NCI-H1092 (cell line): ENCODE measurements at places on chromosomes 4 and X.

DNA sequence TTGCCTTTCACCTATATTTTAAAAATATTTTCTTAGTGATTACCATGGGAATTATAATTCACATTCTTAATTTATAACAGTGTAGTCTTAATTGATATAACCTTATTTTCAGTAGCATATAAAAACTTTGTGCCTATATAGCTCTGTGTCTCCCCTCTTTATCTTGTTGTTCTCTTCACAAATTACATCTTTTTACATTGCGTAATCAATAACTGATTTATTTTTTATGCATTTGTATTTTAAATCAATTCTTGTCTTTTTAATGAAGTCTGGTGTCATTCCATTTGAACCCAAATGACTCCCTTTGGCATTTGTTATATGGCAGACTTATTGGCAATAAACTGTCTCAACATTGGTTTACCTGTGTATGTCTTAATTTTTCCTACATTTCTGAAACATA is 137.0 kb downstream of the SH3BGRL start:
- no peak for DNase-seq

DNA sequence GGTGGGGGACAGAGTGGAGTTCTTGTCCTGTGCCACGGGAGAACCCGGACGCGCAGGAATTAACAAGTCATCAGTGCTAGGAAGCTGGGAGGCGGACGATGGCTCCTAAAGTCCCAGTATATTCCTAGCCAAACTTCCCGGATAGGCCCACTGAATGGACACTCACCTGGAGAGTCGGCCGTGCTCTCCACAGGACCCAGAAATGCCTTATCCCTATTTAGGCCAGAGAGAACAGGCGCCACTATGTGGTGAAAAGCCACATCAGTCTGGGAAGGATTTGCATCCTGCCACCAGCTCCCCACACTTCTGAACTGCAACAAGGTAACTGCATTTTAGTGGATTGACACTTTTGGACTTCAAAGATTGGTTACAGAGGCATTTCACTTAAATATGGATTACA is 1.1 kb downstream of the CFAP299 start:
- DNase-seq: no peak

DNA sequence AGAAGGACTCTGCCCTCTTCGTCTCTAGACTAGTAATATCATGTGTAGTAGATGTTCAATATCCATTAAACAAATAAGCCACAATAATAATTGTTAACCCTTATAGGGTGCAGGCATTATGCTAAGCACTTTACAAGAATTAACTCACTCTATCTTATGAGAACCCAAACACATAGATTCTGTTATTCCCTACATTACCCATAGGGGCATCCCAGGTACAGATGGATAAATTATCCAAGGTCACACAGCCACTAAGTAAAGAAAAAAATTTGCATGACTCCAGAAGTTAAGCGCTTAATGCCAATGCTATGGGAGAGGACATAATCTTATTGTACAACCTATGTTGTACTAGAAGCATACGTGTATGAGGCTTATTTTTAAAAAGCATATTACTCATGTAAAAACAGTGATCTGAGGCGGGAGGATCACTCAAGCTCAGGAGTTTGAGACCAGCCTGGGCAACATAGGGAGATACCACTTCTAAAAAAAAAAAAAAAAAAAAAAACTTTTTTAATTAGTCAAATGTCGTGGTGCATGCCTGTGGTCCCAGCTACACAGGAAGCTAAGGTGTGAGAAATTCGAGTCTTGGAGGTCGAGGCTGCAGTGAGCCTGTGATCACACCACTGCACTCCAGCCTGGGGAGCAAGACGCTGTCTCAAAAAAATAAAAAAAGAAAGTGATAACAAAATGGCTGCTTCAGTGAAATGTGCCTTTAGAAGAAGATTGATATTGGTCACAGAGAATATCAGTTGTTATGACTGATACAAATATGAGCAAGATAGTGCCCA is 13.6 kb downstream of the LDB2 start:
- no peak for DNase-seq

DNA sequence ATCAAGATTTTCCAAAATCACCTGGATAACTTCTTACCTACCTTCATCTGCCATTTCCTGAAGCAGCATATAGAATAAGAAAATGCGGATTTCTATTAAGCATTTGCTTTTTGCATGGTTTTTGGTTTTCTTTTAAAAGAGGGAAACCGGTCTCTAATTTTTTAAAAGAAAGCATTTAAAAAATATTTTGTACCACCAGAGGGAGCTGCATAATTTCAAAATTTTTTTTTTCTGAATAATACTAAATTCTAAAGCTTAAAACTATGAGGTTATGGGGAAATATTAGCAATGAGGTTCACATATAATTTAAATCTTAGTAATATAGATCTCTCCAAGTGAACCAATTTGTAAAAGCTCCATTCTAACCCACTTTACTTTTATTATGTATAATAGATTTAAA is 137.7 kb upstream of the TENT5D start:
- no peak for DNase-seq

GRCh38 chr4:165328101-165328425 is 594 bp downstream of the MSMO1 start:
- DNase-seq: no peak

DNA sequence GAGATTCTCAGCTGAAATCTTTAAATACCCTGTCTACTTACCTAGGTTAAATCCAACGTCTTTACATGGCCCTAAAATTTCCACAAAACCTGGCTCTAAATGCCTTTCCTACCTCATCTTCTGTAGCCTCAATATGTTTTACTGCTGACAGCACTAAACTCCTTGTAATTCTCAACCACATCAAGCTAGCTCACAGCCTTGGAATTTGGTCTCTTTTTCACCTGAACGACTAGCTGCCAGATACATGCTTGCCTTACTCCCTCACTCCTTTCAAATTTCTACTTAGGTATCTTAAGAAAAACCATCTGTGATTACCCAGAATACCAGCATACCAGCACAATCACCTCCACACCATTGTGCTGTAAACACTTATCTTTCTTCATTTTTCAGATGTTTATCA is 635.6 kb upstream of the PCDH10 start:
- DNase-seq: no peak

DNA sequence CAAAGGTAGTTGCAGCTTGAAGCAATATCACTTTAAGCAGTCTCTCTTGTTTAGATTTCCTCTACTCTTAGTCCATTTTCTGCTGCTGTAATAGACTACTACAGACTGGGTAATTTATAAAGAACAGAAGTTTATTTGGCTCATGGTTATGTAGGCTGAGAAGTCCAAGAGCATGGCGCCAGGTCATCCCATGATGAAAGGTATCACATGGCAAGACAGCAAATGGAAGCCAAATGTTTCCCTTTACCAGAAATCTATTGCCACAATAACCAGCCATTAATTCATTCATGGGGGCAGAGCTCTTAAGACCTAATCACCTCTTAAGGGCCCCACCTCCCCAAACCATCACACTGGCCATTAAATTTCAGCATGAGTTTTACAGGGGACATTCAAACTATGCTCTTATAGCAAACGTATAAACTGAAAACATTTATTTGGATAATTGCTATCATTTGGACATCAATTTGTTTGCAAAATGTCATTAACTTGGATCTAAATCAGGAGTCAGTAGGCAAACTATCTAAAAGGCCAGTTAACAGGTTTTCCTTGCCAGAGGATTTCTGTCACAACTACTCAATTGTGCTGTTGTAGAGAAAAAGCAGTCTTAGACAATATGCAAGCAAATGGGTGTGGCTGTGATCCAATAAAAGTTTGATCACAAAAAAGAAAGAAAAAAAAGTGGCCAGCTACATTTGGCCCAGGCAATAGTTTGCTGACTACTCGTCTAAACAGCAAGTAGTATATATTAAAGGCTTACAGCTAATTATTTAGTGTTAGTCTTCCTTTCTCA is 75.7 kb upstream of the GUCY1A1 start:
- DNase-seq: no peak

DNA sequence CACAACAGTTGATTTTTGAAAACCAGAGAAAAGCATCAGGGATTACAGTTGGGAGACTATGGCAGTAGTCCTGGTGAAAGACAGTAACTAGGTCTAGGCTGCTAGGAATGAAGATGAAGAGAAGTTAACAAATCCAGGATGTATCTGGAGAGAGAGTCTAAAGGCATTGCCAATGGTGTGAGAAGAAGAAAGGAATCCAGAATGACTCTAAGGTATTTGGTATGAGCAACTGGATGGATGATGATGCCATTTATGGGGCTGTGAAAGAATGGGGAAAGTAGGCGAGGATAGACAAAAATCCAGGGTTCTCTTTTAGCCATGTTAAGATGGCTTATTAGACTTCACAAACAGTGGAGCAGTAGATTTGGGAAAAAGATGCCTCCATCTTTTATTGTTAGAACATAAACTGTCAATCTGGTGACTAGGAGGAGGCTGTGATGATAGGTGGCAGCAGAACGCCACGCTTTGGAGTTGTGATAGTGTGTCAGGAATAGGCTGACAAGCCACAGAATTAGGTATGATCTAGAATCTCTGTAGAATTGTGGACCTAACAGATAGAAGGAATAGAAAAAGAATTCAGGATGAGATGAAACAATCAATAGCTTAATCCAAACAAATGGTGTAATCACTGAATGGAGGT is 27.3 kb upstream of the JADE1 start:
- no peak for DNase-seq

DNA sequence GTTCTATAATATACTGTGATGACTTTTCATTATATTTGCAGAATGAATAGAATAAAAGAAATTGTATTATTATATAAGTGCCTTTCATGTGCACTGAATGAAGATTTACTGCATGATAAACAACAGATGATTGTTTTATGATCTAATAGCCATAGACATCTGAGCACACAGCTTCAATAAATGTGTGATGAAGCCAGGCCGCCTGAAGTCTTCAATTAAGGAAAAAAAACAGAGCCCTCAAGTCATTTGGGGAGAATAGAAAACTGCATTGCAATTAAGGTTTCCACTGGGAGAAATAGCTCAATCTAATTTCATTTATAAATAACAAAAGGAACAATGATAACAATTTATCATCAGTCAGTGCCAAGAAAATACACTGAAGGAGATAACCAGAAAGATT is 955.2 kb downstream of the FSTL5 start:
- DNase-seq: no peak

GRCh38 chrX:37879692-37880091 is 32.3 kb upstream of the DYNLT3 start:
- DNase-seq: no peak

- no peak for DNase-seq
Measured at GRCh38 chr4:139736274-139736660, 70.6 kb downstream of the MGST2 start.

DNA sequence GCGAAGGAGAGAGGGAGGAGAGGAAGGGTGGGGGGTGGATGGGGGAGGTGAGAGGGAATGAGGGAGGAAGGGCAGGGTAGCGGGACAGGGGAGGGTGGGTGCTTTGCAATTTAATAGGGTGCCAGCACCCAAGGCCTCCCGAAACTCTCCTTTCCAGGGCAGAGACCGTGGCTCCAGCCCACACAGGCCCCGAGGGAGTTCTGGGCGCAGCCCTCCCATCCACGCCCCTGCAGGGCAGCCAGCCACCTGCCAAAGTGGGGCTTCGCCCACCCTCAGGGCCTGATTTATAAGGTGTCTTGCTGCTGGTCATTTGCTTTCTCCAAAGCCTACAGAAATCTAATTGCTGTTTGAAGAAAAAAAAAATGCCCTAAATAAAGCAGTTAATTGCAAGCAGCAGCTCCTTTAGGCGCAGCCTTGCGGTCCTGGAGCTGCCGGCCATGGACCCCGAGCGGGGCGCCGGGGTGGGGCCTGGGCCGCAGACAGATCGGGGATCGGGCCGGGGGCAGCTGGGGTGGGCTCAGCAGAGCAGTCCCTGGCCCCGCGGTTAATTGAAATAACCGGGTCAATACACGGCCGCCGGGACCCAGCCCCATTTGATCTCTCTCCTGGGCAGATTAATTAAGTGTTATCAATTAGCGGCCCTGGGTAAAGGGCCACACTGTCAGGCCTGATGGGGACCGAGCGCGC is 106.0 kb upstream of the NKX1-1 start:
- DNase-seq: no peak

DNA sequence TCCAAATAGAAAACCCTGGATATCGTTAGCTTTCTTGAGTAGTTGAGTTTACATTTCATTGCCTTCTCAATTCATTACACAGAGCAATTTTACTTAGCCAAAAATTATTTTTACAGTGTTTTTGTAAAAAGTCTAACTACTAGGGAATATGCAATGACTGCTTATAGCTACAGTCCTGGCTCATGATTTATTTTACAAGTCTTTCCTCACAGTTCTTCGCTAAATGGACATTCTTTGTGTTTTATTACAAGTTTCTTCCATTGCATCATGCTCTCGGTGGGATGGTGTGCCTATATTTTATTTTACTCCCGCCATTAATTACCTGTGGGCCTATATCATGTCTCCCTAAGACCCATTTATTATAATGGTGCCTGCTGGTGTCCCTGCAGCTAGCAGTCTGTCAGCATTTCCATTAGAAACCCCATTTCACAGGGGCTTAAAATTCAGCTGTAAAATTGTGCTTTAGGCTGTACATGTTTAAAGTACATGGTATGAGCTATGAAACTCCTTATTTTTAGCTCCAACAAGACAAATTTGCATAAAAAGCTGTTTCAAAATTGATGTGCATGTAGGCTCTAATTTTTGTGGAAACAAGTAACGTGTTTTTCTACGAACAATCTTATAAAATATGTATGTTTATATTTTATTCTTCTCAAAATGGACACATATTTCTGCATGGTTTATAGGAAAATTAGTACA is 227.4 kb downstream of the SLC7A11 start:
- no peak for DNase-seq

GRCh38 chr4:57190601-57191481 is 80.7 kb upstream of the IGFBP7 start:
- DNase-seq: no peak

- DNase-seq: no peak
Measured at GRCh38 chr4:170227928-170228327, 138.2 kb upstream of the AADAT start.

DNA sequence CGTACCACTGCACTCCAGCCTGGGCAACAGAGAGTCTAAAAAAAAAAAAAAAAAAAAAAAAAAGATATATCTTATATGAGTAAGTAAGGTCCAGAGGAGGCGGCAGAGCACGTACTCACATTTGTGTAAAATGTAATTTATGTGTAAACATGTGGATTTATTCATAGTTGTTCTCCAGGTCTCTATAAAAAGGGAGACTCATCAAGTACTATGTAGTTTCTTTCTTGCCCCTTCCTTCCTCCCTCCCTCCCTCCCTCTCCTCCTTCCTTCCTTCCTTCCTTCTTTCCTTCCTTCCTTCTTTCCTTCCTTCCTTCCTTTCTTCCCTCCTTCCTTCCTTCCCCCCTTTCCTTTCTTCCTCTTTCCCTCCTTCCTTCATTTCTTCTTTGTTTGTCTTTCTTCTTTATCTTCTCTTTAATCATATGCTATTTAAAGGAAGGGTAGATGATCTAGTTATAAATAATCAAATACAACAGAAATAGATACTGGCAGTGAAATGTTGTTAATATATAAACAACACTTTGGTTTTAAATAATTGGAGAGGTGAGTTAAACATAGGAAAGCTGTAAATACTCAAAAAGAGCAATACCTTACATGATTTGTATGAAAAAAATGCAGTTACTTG is 344.8 kb downstream of the ANK2 start:
- no peak for DNase-seq

DNA sequence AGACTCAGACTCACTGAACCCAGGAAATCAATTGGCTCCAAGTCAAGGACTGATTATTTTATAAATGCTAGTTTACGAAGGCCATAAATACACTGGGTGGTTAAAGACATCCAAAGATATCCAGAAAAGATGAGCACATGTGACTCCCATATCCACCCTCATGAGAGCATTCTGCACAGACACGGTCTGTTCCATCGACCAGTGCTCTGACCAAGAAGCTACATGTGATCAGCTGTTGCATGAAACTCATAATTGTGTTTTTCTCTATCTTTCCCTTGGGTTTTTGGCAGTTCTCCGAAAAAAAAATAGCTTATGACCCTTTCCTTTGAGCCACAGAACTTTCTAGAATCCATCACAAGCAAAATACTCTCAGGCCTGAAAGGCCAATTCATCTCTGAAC is 2.7 kb upstream of the PIR start:
- no peak for DNase-seq
